ENCODE measurements at places on chromosomes 6 and 20. TPM values are rescaled to one million over a fixed set of nuclear protein-coding genes. Genes with fewer than 3 reads are reported as not detected.

FARS2 gene
- total RNA-seq: 23.2 TPM

DDAH2 gene
- 60.5 TPM for total RNA-seq

RPS21 gene
- total RNA-seq: 357 TPM

USP49 gene
- total RNA-seq: 3.0 TPM

ZNF165 gene
- 0.86 TPM for total RNA-seq

ULBP3 gene
- total RNA-seq: 17.3 TPM

MED20 gene
- 31.9 TPM for total RNA-seq

NRSN1 gene
- total RNA-seq: not detected

SLC22A7 gene
- not detected for total RNA-seq

NKAIN2 gene
- total RNA-seq: not detected

C20orf202 gene
- total RNA-seq: not detected

CCDC170 gene
- 3.9 TPM for total RNA-seq

F13A1 gene
- total RNA-seq: not detected

DACT2 gene
- total RNA-seq: not detected

ME1 gene
- 39.7 TPM for total RNA-seq

SLC22A23 gene
- 2.2 TPM for total RNA-seq

BEND3 gene
- 3.5 TPM for total RNA-seq

CPXM1 gene
- total RNA-seq: 10.8 TPM

DEFB113 gene
- total RNA-seq: not detected

MAP7 gene
- total RNA-seq: 1.3 TPM

HLA-DRA gene
- total RNA-seq: not detected

TRIM40 gene
- total RNA-seq: not detected

CHMP4B gene
- total RNA-seq: 32.0 TPM

CTCFL gene
- not detected for total RNA-seq

PDE10A gene
- 5.6 TPM for total RNA-seq

CD109 gene
- 27.2 TPM for total RNA-seq

HRH3 gene
- not detected for total RNA-seq

ARMH2 gene
- not detected for total RNA-seq

ARG1 gene
- not detected for total RNA-seq

LPIN3 gene
- total RNA-seq: 5.6 TPM

ULBP1 gene
- 1.6 TPM for total RNA-seq

HAO1 gene
- not detected for total RNA-seq

TREM1 gene
- not detected for total RNA-seq

BTNL2 gene
- total RNA-seq: not detected

All from fibroblast of villous mesenchyme (primary cell).